Activated CD4-positive, alpha-beta T cell treated with anti-CD3 and anti-CD28 coated beads for 36 hours (primary cell): ENCODE measurements at places on chromosomes 4 and X.

GRCh38 chr4:41887821-41888686, 47.2 kb upstream of the TMEM33 start:
- DNase-seq: peak; percentile 64

- DNase-seq: no peak
Observed at GRCh38 chr4:177001271-177002175, 208.8 kb upstream of the VEGFC start.

- DNase-seq: no peak
Observed at GRCh38 chr4:149279331-149279730, 536.3 kb downstream of the IQCM start.

DNA sequence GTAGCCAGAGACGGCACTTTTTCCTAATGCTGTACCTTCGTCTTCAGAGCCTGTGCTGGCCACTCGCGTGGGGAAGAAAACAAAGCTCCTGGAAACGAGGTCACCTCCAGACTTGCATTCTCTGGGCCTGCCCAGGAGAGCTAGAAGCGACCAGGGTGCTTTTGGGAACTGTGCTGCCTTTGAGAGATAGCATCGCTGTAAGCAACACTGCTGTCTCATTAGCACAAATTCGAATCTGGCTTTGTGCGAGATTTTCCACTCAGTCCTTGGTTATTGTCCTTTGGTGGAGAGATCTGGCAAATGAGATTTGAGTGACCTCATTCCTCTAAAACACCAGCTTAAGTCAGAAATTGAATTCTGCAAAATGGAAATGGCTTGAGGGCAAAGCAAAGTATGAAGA, 66.1 kb upstream of the TLR3 start:
- no peak for DNase-seq

GRCh38 chrX:131588995-131589394, 45.1 kb downstream of the OR13H1 start:
- no peak for DNase-seq

DNA sequence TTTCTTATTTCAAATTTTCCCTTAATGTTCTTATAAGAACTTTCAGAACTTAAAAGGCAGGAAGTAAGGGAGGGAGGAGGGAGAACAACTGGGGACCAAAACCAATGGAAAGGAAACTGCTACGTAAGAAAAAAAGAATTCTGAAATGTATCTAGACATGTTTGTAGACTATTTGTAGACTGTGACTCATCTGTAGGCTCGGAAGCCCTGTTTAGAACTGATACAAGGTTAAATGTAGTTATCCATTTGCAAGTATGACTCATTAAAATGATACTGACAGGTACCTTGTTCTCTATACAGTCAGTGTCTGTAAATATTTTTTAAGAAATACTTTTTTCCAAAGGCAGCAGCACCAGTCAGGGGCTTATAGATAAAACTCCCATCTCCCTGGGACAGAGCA, 202.0 kb downstream of the DHX15 start:
- DNase-seq: no peak

GRCh38 chr4:46894826-46895225, 14.2 kb downstream of the COX7B2 start:
- no peak for DNase-seq

GRCh38 chr4:15504041-15504440, 34.4 kb downstream of the CC2D2A start:
- no peak for DNase-seq
